ENCODE measurements at places on chromosomes 4 and X.
A peak's percentile ranks its signal among the peaks of the same experiment; 100 is the strongest.

DNA sequence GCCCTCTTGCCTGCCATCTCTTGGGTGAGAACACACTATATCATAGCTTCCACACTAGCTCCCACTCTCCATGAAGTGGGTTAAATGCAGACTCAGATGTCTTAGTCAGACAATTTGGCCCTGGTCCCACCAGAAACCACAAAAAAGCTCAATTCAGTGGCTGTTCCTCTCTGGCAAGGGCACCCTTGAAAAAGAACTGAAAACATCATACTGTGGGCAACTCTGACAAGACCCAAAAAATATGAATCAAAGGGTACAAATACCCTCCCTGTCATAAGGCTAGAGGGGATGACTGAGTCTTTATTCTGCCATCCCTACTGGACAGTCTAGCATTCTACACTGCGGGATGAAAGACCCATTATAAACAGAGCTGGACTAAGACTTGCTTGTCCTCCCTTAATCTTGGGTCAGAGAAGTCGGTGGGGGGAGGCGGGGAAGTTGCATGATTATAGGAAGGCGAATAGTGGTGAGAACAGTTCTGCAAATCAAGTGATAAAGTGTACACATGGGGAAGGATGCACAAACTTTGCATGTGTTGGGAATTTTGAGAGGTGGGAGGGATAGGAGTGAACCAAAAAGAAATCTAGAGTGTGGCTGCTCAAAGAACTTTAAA lies 172.1 kb downstream of the OPHN1 start:
- DNase-seq: no peak

DNA sequence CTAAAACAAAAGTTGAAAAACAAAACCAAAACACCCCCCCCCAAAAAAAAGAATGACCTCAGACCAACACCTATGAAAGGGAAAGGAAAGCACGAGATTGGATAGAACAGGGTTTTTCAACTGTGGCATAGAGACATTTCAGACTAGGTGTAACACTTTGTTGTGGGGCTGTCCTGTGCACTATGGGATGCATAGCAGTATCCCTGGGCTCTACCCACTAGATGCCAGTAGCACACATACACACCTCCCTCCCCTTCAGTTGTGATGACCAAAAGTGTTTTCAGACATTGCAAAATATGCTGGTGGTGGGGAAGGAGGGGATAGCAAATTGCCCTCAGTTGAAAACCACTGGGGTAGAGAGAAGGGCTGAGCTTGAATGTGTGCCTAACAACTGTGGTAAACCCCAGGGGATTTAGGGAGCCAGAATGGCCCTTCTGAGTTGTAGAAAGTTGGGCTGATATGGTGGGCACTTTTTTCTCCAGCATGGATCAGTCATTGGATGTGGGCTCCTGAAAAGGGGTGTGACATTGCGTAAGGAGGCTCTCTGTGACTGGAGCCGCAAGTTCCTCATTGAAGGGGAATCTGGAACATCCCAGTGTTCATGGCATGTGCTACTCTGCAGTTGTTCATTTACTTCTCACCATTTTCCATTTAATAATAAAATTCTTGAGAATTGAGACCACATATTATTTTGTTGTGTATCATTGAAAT lies 8.8 kb upstream of the GEMIN8 start:
- DNase-seq: no peak

- DNase-seq: no peak
Observed at GRCh38 chrX:102517326-102517725, 787 bp upstream of the TMSB15A start.

DNA sequence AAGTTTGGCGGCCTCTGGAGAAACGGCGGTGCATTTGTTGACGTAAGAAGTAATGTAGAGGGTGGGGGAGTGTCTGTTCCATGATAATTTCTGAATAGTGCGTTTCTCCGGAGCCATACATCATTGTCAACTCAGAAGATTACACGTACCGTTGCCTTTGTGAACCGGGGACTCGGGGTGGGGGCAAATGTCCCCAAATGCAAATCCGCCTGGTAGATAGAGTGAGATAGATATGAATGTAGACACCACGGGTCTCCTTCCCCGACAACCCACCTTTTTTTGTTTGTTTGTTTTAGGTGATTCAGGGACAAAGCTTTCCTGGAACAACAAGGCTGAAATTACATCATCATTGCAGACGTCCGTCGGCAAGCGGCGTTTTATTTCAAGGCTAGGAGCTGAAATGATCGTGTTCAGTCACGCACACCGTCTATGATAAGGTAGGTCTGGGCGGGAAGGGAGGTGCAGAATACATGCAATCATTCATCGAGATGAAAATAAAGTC lies 96.0 kb upstream of the PPP2R3B start:
- DNase-seq: no peak

GRCh38 chrX:16267431-16267830 lies 100.2 kb downstream of the MAGEB17 start:
- no peak for DNase-seq

DNA sequence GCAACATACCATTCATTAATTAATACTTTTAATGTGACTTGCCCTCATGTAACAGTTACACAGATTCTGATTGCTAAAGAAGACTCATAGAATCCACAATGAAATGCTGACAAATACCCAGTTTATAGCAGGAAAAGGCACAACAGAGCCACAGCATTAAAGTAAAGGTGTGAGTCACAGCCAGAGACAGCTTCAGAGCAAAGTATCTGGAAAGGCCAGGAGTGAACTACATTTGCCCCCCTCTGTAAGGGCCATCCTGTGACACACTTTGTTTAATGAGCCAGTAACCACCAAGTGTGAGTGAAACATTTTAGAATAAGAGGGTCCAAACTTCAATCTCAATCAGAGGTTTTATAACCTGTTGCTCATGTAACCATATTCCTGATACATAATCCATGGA lies 133.8 kb upstream of the TACR3 start:
- DNase-seq: no peak

DNA sequence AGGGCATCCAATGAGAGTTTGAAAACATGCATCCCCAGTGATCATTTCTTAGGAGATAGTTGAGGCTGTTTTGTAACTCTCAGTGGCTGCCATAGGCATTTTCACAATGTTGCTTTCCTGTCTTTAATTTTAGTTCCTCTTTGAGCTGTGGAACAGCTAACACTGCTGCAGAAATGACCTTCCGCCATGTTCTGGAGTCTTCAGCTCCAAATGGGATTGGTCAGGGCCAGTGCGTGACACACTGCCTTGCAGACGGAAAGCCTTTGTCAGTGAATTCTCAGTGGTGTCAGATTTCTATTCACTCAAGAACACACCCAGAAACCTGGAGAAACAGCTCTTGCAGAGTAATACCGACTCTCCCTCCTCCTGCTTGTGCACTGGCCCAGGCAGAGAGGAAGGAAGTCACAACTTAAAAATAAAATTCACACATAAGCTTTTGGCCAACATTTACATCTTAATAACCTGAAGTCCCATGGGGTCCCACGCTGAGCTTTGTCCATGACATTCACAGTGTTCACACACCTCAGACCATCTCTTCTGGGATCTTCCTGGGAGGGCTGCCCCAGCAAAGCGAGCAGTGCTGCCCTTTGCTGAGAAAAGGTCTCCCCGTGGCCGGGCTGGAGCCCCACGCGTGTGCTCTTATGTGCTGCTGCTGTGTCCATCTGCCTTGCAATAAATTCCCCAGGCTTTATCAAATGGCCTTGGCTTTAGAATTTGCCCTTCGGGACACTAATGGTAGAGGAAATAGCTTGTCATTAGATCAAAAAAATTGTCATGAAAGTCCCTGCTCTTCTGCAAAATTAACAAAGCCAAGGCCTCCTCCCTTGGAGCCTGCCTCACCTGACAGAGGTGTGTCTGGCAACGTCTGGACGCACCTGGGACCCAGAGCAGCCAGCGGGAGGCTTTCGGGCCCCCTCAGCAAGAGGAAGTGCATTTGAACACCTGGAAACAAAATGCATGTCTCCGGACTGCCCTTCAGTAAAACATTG lies 126.8 kb downstream of the IRF2 start:
- peak; percentile 51 for DNase-seq

DNA sequence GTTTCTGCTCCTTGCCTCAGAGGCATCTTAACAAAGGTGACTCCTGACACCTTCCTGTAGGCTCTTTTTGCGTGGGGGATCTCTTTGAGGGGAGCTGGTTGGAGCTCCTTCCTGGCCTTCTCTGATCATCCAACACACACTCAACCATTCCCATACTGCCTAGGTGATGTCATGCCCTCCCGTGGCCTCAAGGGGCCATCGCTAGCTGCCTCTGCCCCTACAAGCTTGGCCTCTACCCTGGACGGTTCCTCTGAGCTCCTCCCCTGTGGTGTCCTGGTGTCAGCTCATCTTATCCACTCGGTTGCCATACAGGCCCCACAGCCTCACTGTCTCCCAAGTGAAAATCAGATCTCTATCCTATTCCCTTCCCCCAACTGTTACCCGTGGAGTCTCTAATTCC lies 13.7 kb upstream of the ZNF185 start:
- no peak for DNase-seq

- no peak for DNase-seq
Observed at GRCh38 chr4:164550989-164551712, 202.8 kb upstream of the SMIM31 start.
